ENCODE measurements at places on chromosomes 16 and 17.

DNA sequence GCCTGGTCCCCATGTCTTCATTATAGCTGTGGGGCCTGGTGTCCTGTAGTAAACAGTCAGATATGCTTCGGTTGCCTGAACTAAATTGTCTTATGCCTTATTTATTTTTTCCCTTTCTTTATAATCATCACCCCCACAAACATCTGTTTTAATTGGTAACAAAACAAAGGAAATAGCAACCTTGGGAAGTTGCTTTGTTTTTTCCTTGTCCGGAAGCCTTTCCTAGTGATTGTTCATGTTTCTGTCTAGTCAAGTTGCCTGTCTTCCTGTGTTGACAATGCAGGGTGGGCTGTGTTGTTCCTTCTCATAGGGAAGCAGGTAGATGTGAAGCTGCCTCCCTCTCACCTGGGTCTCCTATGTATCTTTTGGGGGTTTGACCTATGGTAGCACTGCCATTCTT is 16.7 kb downstream of the PGS1 start:
- DNase-seq: no peak

GRCh38 chr17:39551879-39552278 is 55.8 kb downstream of the NEUROD2 start:
- no peak for DNase-seq

DNA sequence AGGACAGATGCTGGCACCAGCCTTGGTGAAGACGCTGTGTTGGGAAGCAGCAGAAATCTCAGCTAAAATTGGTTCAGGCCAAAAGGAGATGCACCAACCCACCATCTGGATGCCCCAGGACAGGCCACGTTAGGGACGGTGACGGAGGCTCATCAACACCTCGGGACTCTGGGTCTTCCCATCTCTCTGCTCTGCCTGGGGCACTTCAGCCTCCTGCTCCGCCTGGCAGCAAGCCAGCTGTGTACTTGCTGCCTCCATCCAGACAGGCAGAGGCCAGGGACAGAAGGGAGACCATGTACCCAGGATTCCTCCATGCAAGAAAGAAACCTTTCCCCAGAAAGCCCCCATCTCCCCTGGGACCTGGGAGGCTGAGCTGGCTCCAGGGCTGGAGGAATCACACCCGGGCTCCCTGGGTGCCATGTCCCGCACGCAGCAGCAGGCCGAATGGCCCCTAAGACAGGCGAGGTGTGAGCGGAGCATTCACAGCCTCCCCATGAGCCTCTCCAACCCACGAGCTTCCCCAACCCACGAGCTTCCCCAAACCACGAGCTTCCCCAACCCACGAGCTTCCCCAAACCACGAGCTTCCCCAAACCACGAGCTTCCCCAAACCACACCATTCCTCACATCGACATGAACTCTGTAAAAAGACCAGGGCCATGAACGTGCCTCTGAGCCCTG is 274.5 kb downstream of the C16orf95 start:
- DNase-seq: no peak

DNA sequence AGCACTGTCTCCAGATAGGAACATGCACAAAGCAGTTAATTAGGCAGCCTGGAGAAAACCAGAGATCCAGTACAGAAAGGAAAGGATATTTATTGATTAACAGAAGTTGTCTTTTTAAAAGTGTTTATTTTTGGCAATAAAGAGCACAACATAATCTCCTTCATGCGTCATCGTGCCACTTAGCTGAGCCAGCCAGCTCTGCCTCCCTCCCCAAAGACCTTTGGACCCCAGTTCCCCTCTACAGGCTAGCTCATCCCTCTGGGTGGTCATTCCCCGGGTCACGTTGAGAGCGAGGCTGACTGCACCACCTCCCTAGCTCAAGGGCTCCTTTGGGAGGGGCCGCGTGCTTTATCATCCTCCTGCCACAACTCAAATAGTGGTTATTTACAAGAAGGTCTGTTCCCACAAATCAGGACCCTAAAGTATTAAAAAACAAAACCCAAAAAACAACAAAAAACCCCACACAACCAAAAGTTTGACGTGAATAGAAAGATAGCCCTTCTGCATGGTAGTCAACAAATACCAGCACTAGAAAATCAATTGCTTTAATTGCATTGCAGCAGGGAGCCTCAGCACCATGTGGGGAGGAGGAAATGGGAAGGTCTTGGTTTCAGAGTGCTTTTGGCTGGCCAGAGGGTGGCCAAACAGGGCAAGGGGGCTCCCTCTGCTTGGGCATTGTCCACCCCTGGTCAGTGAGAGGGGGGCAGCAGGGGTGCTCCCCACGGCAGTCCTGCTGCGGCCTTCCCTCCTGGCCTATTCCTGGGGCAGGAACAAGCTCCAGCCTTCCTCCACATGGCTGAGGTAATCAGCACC is 9.6 kb downstream of the POLR2C start:
- DNase-seq: no peak

DNA sequence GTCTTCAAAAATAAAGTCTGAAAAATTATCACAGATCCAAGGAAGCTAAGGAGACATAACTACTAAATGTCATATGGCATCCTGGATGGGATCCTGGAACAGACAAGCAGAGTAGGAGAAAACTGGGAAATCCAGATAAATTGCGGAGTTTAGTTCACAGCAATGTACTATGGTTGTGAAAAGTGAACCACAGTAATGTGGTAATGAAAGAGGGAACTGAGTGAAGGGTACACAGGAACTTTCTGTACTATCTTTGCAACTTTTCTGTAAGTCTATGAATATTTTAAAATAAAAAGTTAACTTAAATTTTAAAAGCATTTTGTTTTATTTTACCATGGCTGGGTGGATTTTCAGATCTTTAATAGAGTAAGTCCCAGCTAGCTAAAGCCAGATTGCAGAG is 16.3 kb downstream of the SLFN12L start:
- DNase-seq: no peak

GRCh38 chr16:85479972-85480726 is 133.0 kb upstream of the GSE1 start:
- no peak for DNase-seq

GRCh38 chr17:41636652-41637051 is 12.3 kb upstream of the KRT17 start:
- DNase-seq: no peak

- DNase-seq: no peak
Observed at GRCh38 chr16:30964574-30965226, 7.1 kb downstream of the SETD1A start.

DNA sequence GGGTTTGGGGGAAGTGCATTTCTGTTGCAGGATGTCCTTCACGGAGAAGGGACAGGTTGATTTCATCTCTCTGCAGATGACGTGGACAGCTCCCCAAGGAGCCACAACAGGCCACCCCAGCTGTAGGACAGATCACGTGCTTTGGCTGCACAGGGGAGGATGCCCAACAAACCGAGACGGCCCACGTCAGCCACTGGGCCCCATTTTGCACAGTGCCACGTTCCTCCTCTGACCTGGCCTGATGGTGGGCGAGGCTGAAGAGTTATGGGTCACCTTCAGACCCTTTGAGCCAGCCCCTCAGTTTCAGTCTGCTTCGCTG is 9.0 kb upstream of the RHBDL3 start:
- DNase-seq: no peak
